ENCODE measurements at places on chromosomes 11 and 22. TPM values are rescaled to one million over a fixed set of nuclear protein-coding genes. Genes with fewer than 3 reads are reported as not detected.

Gene TKFC
- total RNA-seq: 32.1 TPM

Gene C11orf86
- not detected for total RNA-seq

Gene ADM2
- total RNA-seq: 2.6 TPM

Gene MS4A3
- not detected for total RNA-seq

Gene MIOX
- not detected for total RNA-seq

Gene SIAE
- 41.6 TPM for total RNA-seq

Gene ACTN3
- total RNA-seq: not detected

Gene AGBL2
- 0.96 TPM for total RNA-seq

Gene UPK3A
- total RNA-seq: not detected

Gene TTLL8
- total RNA-seq: not detected

Gene SLC15A3
- 139 TPM for total RNA-seq

Gene SGSM1
- total RNA-seq: 3.8 TPM

Gene PIWIL4
- 2.9 TPM for total RNA-seq

Gene C11orf42
- total RNA-seq: not detected

Gene OOSP2
- not detected for total RNA-seq

Gene TRPC6
- 17.3 TPM for total RNA-seq

Gene MMP7
- total RNA-seq: 16.0 TPM

Gene TEAD1
- total RNA-seq: 72.3 TPM

Gene OR52N4
- total RNA-seq: 0.93 TPM

Gene TSPO
- 185 TPM for total RNA-seq

Gene CHRM1
- 4.7 TPM for total RNA-seq

Gene IRF7
- 56.2 TPM for total RNA-seq

Gene CDC42BPG
- total RNA-seq: 20.9 TPM

Gene TP53AIP1
- not detected for total RNA-seq

Gene TRAPPC4
- total RNA-seq: 44.6 TPM

Gene NNMT
- 349 TPM for total RNA-seq

Gene C1QTNF6
- 6.1 TPM for total RNA-seq

Gene SYT8
- total RNA-seq: 12.5 TPM

Gene OR8K5
- total RNA-seq: not detected

Gene SPDYC
- not detected for total RNA-seq

Gene TNNI2
- total RNA-seq: 6.9 TPM

Gene PHETA2
- total RNA-seq: 15.4 TPM

Gene RFPL3
- total RNA-seq: not detected

Gene TMEM138
- 46.3 TPM for total RNA-seq

Gene SCUBE1
- total RNA-seq: 36.0 TPM

Gene RCOR2
- total RNA-seq: 0.69 TPM

Gene USP2
- 3.0 TPM for total RNA-seq

Gene GSTT2
- total RNA-seq: 1.1 TPM

Gene KCNQ1
- total RNA-seq: 52.9 TPM

Gene BCO2
- total RNA-seq: 7.7 TPM

Gene SMTNL1
- total RNA-seq: not detected

Gene GAB4
- not detected for total RNA-seq

Gene PKNOX2
- total RNA-seq: 17.8 TPM

Gene IFITM10
- 7.9 TPM for total RNA-seq

Gene CDC42EP1
- total RNA-seq: 73.9 TPM

Gene ARHGAP32
- total RNA-seq: 25.7 TPM

Gene PRR33
- total RNA-seq: not detected

Gene RIMBP3C
- 0.41 TPM for total RNA-seq

Gene MYRF
- total RNA-seq: 62.6 TPM

Gene ESAM
- 164 TPM for total RNA-seq

Gene DDIAS
- total RNA-seq: 3.8 TPM

Gene ZP1
- not detected for total RNA-seq

Gene SLC25A45
- 11.5 TPM for total RNA-seq

Gene FAM118A
- total RNA-seq: 20.6 TPM

Gene CRYBA4
- not detected for total RNA-seq

Gene PAX6
- not detected for total RNA-seq

Gene BIRC3
- 23.0 TPM for total RNA-seq

Gene MMP12
- 0.75 TPM for total RNA-seq

Gene FGF4
- total RNA-seq: not detected
